ENCODE measurements at places on chromosomes 12 and 14.
A peak's percentile ranks its signal among the peaks of the same experiment; 100 is the strongest.

DNA sequence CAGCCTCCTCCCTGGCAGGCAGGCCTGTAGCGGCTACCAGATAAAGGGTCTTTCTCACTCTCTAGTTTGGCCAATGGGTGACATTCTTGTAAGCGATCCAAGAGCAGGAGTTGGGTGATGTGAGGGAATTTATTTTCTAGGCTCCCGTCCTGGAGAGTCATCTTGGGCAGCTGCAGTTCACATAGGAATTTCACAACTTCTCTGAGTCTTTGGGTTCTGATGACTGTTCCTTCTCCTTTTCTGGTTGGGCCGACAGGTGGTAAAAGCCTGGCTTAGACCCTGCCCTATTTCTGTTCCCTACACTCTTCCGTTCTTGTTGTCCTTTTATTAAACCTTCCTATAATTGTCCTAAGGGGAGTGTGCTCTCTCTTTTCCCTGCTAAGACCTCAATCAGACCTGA lies 42.6 kb upstream of the POC1B start:
- no peak for DNase-seq

- DNase-seq = no peak
These were observed 35.0 kb upstream of the BCL7A start for GRCh38 chr12:121986489-121987245.

- no peak for DNase-seq
These were observed 345.8 kb downstream of the RPS29 start for GRCh38 chr14:49240383-49240782.

DNA sequence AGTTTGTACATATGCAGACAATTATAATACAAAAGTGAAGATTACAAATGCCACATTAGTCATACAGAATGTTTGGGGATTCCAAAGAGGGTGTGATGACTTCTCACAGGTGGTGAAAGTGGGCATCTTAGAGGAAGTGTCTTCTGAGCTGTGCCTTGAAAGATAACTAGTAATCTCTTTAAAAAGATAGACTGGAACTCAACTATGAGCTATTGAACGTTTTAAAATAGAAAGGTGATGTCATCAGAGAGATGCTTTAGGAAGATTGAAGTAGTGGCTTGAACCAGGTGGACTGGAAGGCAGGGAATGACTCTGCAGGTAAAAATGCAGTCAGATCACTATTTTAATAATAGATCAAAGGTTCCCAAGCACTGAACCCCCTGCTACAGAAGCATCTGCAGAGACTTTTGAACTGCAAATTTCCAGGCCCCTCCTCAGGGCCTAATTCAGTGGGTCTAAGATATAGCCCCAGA lies 50.3 kb downstream of the SYT1 start:
- DNase-seq = no peak

- no peak for DNase-seq
These were observed 344.4 kb upstream of the ATXN7L3B start for GRCh38 chr12:74193191-74193590.

DNA sequence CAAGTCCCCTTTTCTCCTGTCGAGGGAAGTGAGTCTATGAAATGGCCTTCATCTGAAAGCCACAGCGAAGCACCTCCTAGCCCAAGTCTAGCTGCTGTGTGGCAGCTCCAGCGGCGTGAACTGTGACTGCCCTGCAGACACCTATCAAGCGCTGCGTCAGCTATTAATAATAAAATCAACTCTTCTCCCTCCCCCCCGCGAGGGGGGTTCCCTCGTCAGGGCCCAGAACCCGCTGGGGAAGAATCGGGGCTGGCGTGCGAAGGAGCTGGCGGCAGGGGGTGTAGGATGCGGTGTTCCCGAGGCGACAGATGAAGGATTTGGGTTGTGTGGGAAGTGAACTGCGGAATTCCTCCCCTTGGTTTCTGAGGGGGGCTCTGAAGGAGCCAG lies 662 bp upstream of the ATP2A2 start:
- no peak for DNase-seq

DNA sequence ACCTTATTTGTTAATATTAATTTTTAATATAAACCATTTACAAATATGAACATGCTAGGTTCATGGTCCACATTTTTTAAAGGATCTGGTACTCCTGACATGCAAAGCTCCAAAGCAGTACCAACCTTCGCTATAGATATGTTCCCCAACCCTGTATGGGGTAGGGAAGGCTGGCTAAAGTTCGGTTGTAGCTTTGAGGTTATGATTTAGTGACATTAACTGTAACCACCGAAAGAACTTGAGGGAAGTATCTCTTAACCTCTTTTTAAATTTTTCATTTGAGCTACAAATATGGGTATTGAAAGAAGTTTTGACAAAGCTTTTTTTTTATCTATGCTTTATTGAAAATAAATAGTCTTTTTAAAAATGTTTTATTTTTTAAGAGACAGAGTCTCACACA lies 115.5 kb downstream of the DYRK2 start:
- DNase-seq = no peak

GRCh38 chr12:78483767-78484315 lies 380.7 kb upstream of the SYT1 start:
- no peak for DNase-seq

DNA sequence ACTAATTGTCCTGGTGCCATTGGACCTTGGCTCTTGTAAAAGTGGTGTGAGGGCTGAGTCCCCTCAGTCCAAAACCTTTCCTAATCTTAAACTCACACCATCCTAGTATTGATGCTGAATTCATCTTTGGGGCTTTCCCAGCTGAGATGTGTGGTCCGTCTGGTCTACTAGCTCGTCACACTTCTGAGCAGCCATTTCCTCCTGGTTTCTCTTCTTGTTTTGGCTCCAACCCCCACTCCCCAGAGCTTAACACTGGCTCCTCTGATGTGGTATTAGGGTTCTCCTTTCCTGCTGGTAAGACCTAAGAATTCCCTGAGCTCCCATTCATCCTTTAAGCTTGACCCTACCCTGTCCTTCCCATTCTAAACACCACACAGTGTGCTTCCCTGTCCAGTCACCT lies 900.6 kb downstream of the VRK1 start:
- no peak for DNase-seq

- peak; percentile 62 for DNase-seq
These were observed 50.9 kb upstream of the BICDL1 start for GRCh38 chr12:119938049-119938667.

- DNase-seq = peak; percentile 59
These were observed 4.1 kb upstream of the IGF1 start for GRCh38 chr12:102484428-102484958.

GRCh38 chr12:15428632-15429031 lies 106.3 kb downstream of the PTPRO start:
- DNase-seq = no peak

- no peak for DNase-seq
These were observed 40.7 kb upstream of the TMEM263 start for GRCh38 chr12:106914796-106915634.

GRCh38 chr14:53495846-53496343 lies 342.8 kb upstream of the DDHD1 start:
- DNase-seq = no peak

DNA sequence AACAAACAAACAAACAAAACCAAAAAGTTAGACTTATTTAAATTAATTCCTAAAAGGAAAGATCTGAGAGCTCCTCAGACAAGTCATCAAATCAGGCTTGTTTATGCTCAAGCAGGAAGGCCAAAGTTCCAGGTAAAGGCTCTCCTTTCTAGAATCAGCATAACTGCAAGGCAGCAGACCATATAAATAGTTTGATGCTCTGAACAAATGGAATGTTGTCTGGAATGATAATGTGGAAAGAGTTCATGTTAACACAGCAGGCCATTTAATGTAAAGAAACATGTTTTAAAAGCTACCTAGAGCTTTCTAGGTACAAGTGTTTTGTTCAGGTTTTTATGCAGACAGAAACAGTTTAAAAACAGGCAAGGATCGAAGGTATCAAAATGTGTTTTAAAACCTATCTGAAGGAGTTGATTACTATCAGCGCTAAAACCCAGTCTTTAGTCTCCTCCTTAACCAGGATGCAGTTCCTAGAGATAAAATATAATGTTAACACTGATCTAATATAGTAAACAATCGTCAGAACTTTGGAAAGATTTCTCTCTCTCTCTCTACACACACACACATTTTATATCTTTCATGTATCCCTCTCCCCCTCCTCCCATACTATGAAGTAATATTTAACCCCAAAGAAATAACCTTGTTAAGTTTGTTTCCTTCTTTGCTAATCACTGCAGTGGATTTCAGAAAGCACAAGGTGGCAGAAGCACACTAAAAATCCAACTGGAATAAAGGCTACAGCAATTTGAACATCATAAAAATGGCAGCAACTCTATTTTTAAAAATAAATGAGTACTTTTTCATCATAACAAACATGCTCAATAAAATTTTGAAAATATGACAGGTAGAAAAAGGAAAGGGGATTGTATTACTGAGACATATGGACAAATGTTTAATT lies 135.5 kb downstream of the PAWR start:
- no peak for DNase-seq

GRCh38 chr14:106489112-106489881 lies 962.9 kb downstream of the TMEM121 start:
- DNase-seq = no peak

DNA sequence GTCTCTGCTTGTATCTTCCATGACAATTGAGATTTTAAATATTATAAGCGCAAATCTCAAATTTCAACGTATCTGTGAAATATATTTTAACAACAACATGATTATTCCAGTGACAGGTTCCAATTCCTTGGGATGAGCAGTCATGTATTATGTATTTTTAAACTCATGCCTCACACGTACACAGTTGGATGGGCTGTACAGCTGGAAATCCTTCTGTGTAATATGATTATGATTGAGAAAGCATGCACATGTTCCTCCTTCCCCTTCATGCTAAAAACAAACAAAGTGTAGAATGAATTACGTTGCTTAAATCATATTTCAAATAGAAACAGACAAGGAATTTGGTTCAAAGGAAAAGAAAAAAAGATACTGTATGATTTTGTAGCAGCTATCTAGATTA lies 428.3 kb downstream of the TMTC2 start:
- no peak for DNase-seq

DNA sequence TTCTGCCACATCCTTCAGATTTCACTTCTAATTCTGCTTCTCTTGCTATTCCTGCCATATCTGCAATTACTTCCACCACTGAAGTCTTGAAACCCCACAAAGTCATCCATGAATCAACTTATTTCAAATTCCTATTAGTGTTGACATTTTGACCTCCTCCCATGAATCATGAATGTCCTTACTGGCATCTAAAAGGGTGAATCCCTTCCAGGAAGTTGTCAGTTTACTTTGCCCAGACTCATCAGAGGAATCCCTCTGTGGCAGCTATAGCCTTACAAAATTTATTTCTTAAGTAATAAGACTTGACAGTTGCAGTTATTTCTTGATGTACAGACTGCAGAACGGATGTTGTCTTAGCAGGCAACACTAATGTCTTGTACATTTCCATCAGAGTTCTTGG lies 162.9 kb downstream of the PCNX1 start:
- no peak for DNase-seq

DNA sequence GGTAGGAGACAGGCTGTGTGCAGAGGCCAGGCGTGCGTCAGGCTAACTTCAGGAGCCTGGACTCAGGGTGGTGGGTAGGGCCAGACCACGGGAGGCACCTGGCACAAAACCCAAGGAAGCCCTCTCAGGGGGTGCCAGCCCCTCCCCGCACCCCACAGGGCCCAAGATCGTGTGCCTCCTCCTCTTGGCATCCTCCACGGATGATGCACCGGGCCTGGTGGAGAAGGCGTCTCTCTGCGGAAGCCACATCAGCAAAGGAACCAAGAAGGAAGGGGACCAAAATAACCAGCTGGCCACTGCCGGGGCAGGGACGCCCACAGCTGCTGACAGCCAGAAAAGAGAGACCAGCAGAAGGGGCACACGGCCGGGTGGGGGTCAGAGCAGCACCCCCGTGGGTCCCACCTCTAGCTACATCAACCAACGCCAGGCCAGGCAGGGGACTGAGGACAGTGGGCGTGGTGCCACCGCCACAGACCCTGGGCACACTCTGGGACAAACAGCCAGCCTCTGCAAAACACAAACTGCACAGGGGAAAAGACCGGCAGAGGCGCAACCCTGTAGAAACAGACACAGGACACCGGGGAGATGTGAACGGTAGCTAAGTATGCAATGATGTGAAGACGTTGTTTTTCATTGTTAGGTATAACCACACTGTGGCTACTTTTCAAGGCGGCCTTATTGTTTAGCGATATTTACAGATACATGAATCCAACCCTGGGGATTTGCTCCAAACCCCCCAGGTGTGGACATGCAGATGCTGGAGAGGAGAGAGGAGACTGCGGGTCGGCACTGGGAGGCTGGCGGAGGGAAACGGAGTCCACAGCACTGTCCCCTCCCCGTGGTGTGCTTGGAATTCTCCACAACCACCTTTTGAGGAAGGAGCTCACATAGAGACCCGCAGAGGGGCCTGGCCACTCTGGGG lies 26.1 kb upstream of the C14orf180 start:
- DNase-seq = peak; percentile 32

GRCh38 chr14:35991356-35991755 lies 165.2 kb downstream of the BRMS1L start:
- no peak for DNase-seq

- DNase-seq = no peak
These were observed 27.8 kb downstream of the PELI2 start for GRCh38 chr14:56145965-56146364.

DNA sequence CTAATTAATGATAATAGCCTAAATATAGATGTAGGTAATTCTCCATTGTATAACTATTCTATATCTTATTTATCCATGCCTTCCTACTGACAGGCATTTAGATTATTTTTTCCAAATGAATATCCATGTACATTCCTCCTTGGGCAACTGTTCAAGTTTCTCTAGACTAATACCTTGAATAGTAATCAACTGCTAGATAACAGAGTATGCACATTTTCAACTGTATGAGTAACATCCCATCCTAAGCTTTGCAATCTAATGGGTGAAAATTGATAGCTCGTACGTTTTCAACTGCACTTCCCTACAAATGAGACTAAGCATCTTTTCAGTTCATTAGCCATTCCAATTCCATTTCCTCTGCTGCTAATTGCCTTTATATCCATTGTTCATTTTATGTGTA lies 37.0 kb downstream of the YAF2 start:
- no peak for DNase-seq

GRCh38 chr14:101207897-101208296 lies 304.4 kb upstream of the RTL1 start:
- DNase-seq = no peak

Measured in right forelimb (tissue), 1 donor.